ENCODE measurements at places on chromosomes 7 and 10. TPM values are rescaled to one million over a fixed set of nuclear protein-coding genes. Genes with fewer than 3 reads are reported as not detected.

DNA sequence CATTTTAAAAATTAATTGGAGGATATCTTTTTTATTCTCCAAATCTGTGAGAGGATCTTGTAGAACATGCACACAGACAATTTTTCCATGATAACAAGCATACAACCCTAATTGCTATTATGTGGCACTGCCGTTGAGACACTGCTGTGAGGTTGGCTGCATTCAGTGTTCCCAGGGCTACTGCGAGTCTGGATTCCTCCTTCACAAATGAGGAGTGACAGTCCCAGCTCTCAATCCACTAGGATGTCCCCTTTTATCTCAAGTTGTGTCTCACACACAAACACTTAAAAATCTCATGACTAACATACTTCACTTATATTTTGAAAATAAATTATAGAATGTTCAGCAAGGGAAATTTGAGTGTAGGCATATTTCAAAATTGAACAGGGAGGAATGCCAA is 14.1 kb downstream of the NEUROD6 start:
- H3K36me3 ChIP-seq = no peaks in the 10 kb centered on the region
- H3K27me3 ChIP-seq = no peaks in the 10 kb centered on the region

- no peak overlapping the region for H3K27ac ChIP-seq
- no peaks in the 10 kb centered on the region for H3K36me3 ChIP-seq
- no peak for DNase-seq
- no peak overlapping the region for H3K4me3 ChIP-seq
- no peaks in the 10 kb centered on the region for H3K27me3 ChIP-seq
- no peaks in the 10 kb centered on the region for H3K4me1 ChIP-seq
Observed at GRCh38 chr10:128848810-128849209, 618.2 kb upstream of the MGMT start.

- H3K4me3 ChIP-seq = no peak overlapping the region
Observed at GRCh38 chr10:27157150-27157549, 2.0 kb downstream of the MASTL start.

- H3K36me3 ChIP-seq = no peaks in the 10 kb centered on the region
- no peak overlapping the region for H3K4me3 ChIP-seq
- H3K4me1 ChIP-seq = no peaks in the 10 kb centered on the region
- no peak for DNase-seq
- peaks cover 10% of the 10 kb centered on the region for H3K27me3 ChIP-seq
- H3K27ac ChIP-seq = no peak overlapping the region
Observed at GRCh38 chr7:24290004-24290641, 6.1 kb downstream of the NPY start.

The UNCX gene
- total RNA-seq = not detected

Measured in uterus (tissue), 4 donors.